ENCODE measurements at places on chromosomes 3 and 15.

- no peak for DNase-seq
These were observed 95.7 kb downstream of the SUCNR1 start for GRCh38 chr3:151969026-151969642.

DNA sequence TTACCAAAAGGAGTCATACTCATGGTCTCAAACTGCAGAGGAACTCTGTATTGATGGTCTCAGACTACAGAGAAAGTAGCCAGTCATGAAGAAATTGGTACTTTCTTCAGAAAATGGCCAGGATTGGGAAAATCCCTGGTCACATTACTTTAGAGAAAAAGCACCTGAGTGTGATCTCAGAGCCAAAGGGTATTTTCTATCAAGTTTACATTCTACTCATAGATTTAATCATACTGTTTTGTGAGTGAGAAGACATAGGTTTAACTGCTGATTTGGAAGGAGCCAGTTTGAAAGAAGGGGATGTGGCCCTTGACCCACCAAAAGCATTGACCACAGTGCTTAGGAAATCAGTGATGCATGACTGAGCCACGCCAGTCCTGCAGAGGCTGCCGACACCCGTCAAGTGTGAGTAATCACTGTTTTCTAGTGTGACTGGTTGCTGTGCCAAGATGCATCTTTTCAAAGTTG is 203.6 kb downstream of the AKAP13 start:
- DNase-seq, result no peak

- DNase-seq, result no peak
These were observed 45.6 kb upstream of the FSTL1 start for GRCh38 chr3:120496278-120497002.

DNA sequence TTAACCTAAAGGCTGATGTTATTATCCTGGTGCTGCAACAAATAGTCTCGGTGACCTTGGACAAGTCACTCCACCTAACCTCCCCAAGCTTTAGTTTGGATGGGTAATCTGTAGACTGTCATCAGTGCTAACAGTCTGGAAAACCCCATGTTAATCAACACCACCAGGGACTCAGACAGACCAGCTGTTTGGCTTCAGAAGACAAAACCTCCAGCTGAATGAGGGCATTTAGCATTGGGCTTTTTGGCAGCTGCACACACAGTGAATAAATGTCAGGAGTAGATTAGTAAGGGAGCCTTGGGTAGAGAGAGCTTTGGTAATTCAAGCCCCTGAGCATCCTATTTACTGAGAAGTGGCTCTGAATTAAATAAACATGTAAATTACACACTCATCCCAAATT is 24.9 kb upstream of the C3orf80 start:
- DNase-seq, result no peak

DNA sequence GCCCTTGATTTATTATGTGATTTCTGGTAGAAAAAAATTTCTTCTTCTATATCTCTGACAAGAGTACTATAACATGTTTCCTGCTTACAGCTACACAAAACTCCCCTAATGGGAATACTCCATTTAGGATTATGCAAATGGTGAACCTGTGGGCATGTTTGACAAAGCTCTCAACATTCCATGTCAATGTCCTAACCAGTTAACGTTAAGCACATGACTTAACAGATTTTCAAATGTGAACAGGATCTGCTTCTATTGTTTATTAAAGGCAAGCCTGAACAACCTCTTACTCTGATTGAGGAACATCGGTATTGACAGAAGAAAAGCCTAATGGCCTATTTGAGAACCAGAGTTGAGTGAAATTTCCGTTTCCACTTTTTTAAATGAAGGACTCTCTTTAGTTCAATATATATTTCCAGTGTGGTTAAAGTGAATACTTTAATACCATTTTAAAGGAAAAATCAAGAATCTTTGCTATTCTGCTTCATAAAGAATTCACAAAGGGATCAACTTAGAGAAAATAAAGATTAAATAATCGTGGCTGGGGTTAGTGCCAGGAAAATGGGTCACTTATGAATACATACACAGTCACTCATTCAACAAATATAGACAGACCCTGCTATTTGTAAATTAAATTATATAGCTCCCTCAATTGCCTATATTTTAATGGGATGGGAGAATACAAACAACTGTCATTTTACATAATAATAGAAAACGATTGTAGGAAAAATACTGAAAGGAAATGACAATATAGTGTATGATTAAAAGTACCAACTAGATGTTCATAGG is 300.3 kb upstream of the CBLB start:
- no peak for DNase-seq

GRCh38 chr3:134965865-134966481 is 170.9 kb downstream of the EPHB1 start:
- DNase-seq, result no peak

DNA sequence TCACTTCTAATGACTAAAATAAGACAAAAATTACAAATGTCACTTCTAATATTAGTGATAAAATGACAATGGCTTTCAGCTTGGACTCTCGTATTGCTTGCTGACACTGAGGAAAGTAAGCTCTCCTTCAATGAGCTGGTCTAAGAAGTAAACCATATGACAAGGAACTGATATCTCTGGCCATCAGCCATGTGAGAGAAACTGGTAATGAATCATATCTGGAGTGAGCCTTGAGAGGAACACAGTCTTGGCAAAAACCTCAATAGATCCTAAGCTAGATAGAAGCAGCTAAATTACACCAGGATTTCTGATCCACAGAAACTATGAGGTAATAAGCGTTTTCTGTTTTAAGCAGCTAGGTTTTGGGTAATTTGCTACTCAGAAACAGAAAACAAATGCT is 1575.1 kb downstream of the OTOL1 start:
- DNase-seq, result no peak

DNA sequence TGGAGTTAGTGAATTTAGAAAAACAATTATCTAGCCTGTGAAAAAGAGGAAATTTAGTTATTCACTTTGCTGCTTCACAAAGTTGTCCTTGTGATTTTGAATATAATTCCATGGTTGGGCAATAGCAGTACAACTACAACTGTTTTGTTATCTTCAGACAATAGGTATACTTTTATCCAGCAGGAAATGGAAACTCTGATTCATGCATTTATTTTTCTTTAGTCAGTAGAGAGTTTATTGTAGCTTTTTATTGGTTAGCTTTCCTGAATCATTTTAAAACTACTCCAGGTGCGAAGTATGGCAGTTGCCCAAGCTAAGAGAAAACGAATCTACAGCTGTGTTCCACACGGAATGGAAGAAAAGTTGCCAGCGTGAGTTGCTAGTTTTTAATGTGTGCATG is 80.3 kb downstream of the TM4SF4 start:
- DNase-seq, result no peak
